ENCODE measurements at places on chromosomes 5 and 9.

DNA sequence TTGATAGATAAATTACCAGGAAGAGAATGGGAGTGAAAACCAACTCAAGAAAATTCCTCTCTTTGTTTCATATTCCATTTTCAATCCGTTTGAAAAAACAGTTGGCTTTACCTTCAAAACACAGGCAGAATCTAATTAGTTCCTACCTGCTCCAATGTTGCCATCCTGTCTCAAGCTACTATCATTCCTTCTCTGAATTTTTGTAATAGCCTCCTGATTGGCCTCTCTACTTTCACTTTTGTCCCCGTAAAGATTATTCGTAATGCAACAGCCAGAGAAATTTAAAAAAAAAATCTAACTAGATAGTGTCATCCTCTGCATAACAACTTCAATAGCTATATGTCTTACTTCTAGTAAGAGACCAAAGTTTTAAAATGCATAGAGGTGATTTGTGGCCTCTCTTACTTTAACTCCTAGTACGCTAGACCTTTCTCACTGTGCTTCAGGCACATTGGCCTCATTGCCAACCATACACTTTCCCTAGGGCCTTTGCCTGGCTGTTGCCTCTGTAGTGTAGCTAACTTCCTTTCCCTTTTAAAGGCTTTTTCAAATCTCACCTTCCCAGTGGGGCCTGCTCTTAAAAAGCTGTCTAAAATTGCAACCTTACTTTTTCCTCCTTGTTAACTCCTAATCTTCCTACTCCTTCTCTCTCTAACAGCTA lies 311.3 kb upstream of the GRIN3A start:
- no peak for DNase-seq

DNA sequence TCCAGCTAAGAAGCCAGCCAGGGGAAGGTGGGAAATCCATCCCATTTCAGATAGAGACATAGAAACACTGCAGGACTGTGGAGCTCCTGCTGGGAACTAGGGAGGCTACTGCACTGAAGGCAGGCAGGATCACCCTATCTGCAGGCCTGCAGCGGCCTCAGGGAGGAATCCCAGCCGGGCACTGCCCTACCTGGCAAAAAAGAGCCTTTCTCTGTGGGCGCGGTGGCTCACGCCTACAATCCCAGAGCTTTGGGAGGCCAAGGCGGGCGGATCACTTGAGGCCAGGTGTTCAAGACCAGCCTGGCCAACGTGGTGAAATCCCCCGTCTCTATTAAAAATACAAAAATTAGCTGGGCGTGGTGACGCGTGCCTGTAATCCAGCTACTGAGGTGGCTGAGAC lies 71.4 kb upstream of the PHYKPL start:
- no peak for DNase-seq

DNA sequence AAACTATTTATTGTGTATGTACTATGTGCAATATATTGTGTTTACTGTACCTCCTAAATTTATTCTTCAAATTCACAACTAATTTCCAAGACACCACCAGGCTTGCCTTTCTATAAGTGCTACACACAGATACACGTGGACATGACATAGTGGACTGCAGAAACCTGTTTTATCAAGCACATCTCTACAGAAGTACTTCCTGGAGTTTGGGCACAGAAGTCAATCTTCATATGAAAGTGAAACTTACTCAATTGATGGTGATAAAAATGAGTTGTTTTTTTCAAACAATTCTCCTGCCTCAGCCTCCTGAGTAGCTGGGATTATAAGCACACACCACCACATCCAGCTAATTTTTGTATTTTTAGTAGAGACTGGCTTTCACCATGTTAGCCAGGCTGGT lies 57.6 kb downstream of the NLN start:
- DNase-seq, result no peak

GRCh38 chr5:33788922-33789566 lies 102.7 kb downstream of the ADAMTS12 start:
- DNase-seq, result no peak

DNA sequence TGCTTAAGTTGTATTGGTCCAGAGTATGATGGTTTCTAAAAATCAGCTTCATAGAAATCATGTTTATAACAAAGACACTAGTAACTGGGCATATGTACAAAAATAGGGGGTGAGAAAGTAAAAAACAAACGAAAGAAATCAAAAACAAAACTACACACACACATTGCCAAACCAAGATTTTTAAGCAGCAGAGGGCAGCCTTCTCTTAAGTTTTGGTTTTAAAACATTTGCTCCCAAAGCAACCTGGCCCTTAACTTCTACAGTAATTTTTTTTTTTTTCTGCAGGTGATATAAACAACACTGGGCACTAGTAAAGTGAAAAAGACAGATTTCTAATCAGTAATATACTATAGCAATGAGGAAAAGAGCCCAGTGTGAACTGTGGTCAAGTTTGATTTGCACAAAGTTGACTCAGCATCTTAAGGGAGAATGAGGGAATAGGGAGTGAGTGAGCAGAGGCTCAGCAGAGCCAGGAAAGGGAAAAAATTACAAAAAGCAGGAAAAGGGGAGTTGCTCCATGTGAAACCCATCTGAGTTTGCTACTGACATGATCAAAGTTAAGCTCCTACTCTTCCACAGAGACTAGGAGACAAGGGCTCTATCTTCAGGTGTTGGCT lies 13.4 kb upstream of the GAPT start:
- no peak for DNase-seq

- DNase-seq, result no peak
These were observed 59.2 kb downstream of the ZCCHC7 start for GRCh38 chr9:37179576-37179975.

- DNase-seq, result no peak
These were observed 31.0 kb upstream of the F2R start for GRCh38 chr5:76684756-76685519.

Data from activated T-cell treated with anti-CD3 and anti-CD28 coated beads for 24 hours (primary cell).